Naive B cell (primary cell): ENCODE measurements at places on chromosomes 7 and 10.

DNA sequence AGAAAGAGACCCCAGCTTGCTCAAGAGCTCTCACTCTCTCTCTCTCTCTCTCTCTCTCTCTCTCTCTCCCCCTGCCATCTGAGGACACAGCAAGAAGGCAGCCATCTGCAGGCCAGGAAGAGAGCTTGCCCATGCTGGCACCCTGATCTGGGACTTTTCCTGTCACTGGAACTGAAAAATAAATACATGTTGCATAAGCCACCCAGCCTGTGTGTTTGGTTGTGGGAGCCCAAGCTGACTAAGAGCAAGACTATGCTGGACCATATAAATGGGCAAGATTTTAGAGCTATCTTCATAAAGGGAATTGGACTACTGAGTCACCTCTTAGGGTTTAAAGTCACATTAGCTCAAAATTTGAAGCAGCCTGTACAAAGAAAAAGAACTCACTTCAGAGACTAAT, 98.6 kb downstream of the SLC16A9 start:
- no peak for DNase-seq

- DNase-seq, result no peak
Measured at GRCh38 chr7:147670759-147671158, 919.8 kb upstream of the C7orf33 start.

- DNase-seq, result no peak
Measured at GRCh38 chr7:22855049-22855392, 32.4 kb upstream of the TOMM7 start.

DNA sequence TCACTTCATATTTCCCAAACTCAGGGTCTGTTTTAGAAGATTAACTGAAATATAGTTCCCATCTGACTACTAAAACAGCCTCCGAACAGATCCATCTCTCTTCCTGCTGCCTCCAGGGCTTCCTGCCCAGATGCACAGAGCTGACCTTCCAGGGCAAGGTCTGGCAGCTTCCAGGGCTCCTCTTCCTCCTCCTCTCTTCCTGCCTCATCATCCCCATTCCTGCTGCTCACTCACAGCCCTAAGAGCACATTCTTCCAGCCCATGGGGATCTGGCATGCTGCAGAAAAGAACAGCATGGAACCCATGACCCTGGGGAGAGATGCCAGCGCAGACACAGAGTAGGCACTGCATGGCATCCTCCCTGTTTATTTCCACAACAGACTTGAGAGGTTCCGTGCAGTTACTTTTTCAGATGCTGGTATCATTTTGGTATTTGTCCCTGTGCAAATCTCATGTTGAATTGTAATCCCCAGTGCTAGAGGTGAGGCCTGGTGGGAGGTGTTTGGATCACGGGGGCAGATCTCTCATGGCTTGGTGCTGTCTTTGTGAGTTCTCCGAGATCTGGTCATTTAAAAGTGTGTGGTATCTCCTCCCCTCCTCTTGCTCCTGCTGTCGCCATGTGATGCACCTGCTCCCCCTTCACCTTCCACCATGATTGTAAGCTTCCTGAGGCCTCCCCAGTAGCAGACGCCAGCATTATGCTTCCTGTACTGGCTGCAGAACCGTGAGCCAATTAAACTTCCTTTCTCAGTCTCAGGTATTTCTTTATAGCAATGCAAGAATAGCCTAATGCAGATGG, 4.4 kb downstream of the PKD1L1 start:
- DNase-seq, result no peak

GRCh38 chr7:49848211-49848841, 74.9 kb downstream of the VWC2 start:
- DNase-seq, result no peak

DNA sequence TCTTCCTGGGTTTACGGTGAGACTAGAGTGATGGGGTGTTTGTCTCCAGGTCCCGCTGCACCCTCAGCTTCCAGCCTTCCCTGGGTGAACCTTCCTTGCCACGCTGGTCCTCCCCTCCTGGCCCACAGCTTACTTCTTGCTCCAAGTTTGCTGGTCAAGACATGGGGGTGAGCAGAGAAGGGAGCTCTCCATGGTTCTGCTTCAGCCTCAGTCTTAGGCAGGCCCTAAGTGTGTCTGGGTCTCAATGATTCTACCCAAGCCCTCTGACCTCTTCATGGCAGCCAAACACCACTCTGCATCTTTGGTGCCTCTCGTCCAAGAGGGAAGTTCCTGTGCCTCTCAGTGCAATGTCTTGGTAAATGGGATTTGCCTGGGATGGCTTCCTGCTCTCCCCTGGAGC, 356.5 kb upstream of the KLF6 start:
- DNase-seq, result no peak

- DNase-seq, result no peak
Measured at GRCh38 chr7:27137640-27138315, 5.7 kb downstream of the HOXA5 start.

DNA sequence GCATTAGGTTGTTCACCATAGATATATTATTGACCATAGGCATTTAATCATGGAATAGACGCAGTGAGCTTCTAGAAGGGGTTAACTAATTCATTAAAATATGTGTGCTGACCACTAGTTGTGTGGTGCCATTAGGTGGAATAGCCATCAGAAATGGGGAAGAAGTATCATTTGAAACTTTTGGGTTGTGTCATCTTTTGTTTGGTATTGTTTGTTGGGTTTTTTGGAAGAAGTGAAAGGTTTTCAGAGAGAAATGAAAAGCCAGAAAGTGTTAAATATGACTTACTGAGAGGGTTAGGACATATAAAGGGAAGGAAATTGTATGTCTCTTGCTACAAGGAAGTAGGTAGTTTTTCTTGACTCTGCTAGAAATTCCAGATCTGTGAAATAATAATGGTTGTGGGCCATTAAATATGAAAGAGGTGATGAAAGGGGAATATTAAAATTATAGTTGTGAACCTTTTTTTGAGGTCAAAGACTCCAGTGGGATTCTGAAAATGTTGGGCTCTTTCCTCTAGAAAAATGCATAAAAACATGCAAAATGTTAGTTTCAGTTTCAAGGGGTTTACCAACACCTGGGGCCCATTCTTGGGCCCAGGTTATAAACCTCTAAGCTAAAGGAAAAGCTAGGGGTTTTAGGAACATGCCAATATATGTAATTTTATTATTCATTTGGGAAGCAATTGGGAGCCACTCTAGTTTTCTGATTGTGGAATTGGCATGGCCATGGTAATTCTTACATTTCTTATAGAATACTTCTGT, 348.5 kb downstream of the BBS9 start:
- no peak for DNase-seq

DNA sequence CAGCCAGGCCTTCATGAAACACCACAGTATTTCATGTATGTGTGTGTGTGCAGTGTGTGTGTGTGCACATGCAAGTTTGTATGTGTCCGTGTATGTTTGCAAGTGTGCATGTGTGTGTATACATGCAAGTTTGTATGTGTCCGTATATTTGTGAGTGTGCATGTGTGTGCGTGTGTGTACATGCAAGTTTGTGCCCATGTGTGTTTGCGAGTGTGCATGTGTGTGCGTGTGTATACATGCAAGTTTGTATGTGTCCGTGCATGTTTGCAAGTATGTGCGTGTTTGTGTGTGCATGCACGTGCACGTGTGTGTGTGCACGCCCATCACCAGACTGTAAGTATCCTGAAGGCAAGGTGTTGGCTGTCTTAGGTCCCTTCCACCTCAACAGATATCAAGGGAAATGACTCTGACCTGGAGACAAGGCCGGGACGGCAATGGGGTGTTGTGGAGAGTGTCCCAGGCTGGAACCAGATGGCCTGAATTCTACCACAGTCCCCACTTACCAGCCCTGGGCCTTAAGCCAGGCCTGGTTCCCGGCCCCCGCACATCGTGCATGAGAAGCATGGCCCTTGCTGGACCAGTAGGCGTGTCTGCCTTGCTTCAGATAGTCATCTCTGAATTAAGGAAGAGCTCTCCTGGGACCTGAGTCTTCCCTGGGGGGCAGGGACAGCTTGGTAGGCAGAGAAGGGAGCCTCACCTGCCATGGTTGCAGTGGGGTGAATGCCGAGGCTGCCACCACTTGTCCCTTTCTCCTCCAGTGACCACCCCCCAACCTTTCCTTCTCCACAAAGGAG, 140.0 kb downstream of the GRK5 start:
- no peak for DNase-seq

DNA sequence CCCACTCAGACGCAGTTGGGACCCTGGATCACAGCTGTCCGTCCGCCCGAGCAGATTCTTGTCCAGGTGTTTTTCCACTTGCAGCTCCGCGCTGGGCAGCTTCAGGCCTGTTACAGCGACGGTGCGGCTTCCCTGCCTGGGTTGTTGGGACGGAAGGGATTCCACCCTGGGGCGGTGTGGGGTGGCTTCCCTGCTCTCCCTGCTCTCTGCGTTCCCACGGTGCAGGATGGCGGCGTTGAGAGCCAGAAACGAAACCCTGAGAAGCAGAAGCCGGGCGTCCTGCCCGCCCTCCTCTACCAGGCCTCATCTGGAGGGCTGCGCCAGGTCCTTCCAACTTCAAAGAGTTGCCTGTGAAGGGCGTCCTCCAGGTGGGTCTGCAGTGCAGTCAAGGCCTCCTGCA, 194.4 kb downstream of the ADARB2 start:
- DNase-seq, result no peak

- DNase-seq, result peak; percentile 25
Measured at GRCh38 chr7:142535123-142535779, 214.0 kb upstream of the PRSS1 start.
